Iris pigment epithelial cell (primary cell): ENCODE measurements at places on chromosomes 13 and 19.
A peak's percentile ranks its signal among the peaks of the same experiment; 100 is the strongest.

- no peak for DNase-seq
Measured at GRCh38 chr19:41624937-41625336, 1.9 kb downstream of the CEACAM4 start.

- no peak for DNase-seq
Measured at GRCh38 chr13:20473139-20473538, 52.5 kb downstream of the CRYL1 start.

DNA sequence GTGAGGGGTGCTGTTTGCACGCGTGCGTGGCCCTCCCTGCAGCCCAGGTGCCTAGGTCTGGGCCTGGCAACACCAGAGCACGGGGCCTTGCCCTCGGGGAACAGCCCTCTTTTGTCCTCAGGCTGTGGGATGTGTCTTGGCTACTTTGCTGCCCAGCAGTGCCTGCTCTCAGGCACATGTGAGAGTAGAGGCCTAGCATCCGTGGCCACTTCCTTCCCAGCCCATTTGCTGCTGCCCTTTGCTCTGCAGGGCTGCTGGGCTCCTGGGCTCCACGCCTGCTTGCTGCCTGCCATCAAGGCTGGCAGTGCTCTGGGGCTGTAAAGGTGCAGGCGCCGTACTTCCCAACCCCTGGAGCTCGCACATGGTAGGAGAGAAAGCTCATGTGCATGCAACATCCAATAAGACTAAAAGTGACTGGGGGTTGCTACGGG lies 46.6 kb downstream of the CAPN12 start:
- DNase-seq, result no peak

DNA sequence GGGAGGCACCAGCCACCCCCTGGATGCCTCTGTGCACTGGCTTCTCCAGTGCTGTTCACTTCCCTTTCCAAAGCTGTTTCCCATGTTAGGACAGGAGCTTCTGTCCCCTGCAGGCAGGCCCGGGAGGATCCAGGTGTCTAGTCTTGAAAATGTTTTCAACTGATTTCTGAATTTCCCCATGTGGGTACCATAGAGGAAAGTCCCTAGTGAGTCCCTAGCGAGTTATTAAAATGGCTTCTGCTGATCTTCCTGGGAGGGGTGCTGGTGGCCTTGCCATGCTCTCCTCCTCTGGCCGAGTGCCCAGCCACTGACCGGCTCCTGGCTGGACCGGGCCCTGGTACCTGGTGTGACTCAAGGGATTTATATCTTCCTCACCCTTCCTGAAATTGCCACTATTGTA lies 5.2 kb upstream of the ANKRD10 start:
- DNase-seq, result no peak

- no peak for DNase-seq
Measured at GRCh38 chr13:99741960-99742359, 229.6 kb downstream of the ZIC5 start.

- no peak for DNase-seq
Measured at GRCh38 chr19:35310811-35311465, 18.0 kb upstream of the CD22 start.

- no peak for DNase-seq
Measured at GRCh38 chr19:5035105-5035761, 66.3 kb downstream of the KDM4B start.

- peak; percentile 40 for DNase-seq
Measured at GRCh38 chr13:27605610-27606200, 14.6 kb downstream of the LNX2 start.

DNA sequence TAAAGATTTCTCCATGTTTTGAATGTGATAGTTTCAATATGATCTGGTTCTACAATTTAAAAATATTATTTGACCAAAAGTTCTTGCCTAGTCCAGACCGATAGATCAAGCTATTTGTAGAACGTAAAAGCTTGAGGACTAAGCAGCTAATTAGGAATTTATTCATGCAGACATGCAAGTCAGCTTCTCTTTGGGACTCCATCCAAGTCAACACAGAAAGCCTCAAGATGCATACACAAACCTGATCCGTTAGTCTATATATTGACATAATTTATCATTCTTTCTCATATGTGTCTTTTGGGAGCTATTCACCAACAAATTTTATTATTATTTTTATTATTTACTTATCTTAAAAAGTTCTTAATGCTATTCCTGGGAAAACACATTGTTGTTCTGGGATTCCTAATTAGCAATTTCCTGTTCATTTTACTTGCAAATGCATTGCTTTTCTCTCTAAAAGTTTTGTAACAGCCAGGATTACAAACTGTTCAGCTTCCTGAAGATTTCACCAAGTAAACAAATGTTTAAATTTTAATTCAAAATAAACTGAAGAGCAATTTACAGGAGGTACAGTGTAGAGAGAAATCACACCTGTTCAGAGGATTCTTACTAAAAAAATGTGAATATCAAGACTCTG lies 375.3 kb downstream of the GPC5 start:
- DNase-seq, result no peak

- DNase-seq, result peak; percentile 54
Measured at GRCh38 chr19:10543420-10544241, at the start of gene ATG4D. TSS of gene ATG4D (plus strand) at chr19:10543904. CDS start at chr19:10544091, 187 bp downstream.

- no peak for DNase-seq
Measured at GRCh38 chr13:96112936-96113335, 23.0 kb downstream of the HS6ST3 start.

DNA sequence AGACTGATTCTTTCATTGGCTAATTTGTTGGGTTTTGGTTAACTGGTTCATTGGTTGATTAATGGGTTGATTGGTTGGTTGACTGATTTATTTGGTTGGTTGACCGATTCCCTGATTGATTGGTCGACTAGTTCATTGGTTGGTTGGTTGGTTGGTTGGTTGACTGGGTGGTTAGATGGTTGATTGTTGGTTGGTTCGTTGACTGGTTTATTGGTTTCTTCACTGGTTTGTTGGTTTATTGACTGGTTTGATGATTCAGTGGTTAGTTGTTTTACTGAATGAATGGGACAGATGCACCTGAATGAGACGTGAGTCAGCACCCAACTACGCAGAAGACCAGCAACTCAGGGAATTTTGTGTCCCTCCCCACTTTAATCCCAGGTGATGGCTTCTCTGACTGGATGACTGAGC lies 2.7 kb upstream of the NUP62 start:
- DNase-seq, result no peak

DNA sequence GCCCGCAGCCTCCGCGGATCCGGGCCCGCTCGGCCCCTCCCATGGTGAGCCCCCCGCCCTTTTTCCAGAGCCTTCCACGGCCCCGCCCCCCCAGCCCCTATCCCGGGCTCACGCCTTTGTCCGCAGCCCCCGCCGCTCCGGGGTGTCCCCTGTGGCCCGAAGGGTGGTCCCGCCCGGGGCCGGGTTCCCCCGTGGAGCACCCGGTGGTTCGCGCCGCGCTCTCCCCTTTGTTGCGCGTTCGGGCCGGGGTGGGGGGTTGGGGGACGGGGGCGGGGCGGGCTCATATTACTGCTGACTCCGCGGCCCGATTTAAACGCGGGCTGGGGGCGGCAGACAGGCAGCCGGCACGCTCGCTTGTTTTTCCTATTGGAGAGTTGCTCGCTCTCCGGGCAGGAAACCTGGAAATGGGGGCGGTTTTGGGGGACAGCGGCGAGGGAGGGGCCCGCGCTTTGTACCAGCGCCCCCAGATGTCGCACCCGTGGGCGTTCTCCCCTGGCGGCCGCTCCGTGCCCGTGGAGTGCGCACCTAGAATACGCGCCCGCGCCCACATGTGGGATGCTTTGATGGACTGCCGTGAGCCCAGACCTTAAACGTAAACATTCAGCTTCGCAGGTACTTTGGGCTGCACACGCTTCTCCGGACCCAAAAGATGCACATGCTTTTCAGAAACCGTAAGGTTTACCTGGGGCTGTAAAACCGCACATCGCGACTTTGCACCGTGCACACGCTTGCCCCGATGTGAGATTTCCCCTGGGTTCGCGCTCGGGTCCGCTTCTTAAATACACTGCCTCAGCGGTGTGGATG lies 699 bp downstream of the PTOV1 start:
- DNase-seq, result no peak

DNA sequence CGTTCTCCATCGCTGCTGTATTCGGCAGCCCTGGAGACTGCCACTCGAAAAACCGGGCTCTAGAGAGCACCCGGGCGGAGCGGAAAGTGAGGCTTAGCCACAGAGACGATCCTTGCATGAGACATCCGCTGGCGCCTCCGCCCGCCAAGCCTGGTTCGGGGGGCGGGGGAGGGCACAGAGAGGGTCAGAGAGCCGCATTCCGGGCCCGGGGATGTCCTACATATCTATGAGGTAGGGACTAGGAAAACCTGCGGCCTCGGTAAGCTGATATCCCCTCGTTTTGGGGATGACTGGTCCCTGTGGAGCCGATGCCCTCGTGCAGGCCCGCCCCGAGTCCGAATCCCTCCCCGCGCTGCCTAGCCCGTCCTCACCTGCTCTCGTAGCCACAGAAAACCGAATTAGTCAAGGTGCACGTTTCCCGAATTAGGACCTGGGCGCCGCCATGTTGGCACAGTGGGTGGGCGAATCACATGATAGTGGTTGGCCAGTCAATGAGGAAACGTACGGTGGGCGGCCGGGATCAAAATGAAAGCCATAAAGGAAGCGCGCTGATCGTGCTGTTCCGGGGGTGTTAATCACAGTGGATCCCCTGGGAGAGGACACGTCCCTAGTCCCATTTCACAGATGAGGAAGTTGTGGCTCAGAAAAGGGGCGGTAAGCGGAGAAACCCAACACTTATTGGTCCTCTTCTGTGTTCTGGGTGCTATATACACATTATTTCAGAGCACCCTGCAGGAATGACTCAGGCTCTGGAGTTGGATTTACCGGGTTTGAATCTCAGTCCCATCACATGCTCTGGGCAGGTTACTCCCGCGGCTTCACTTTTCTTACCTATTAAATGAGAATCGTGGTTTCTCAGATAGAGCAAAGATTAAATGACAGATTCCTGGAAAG lies at the start of gene TRMT1:
TRMT1 (minus strand) TSS at position 459 of the 894 bp plus-strand sequence; CDS start at position 118, 341 bp downstream.
- DNase-seq, result peak; percentile 95

DNA sequence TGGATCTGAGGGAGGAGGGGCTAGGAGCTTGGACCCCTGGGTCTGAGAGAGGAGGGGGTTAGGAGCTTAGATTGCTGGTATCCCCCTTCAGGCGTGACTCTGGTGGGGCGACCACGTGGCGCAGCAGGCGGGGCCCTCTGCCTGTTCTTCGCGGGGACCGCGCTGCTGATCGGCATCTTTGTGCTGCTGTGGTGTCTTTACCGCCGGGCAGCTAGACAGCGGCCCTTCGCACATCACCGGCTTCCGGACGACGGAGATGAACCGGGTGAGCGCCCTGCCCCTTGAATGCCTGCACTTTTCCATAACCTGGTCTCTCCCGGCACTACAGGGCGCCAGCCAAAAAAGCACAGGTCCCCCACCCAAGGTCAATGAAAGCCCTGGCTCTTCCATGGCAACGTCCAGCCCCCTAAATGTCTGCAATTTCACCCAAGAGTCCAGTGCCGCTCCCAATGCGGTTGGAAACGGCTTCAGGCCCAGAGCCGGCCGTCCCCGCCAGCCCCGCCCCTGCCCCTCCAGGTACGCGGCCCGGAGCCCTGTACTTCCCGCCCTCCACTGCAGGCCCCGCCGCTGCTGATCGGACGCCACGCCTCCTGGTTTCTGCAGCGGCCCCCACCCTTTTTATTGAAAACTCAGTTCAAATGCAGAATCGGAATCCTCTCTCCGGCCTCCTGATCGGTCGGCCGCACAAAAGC lies 2.8 kb downstream of the GFY start:
- no peak for DNase-seq

GRCh38 chr13:110027470-110028240 lies 241.3 kb upstream of the IRS2 start:
- DNase-seq, result no peak

DNA sequence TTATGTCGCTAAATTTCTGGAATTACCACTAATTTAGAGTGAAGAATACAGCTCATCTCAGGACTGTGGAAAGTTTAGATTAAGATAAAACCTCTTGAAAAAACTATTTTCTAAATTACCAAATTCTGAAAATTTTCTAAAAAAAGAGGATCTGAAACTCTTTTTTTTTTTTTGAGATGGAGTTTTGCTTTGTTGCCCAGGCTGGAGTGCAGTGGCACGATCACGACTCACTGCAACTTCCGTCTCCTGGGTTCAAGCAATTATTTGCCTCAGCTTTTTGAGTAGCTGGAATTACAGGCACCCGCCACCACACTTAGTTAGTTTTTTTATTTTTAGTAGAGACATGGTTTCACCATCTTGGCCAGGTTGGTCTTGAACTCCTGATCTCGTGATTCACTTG lies 16.6 kb upstream of the ZNF253 start:
- DNase-seq, result no peak

- no peak for DNase-seq
Measured at GRCh38 chr13:21101865-21102576, 40.6 kb upstream of the LATS2 start.

DNA sequence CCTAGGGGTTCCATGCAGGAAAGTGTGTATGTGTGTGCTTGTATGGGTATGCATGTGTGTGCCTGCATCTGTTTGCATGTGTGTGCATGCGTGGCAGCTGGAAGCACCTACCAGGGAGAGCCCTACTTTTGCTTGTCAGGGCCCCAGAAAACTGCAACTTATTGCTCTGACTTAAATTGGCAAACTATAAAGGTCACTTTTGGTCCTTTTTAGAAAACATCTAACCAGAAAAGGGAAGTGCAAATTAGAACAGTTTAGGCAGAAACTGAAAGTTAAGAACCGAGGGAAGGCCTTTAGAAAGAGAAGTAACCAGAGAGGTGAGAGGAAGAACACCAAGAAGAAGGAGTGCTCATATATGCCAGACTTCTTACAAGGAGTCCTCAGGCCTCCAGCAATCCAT lies 32.5 kb downstream of the DLEU7 start:
- DNase-seq, result no peak

- no peak for DNase-seq
Measured at GRCh38 chr13:84784443-84785153, 902.3 kb upstream of the SLITRK1 start.

- DNase-seq, result no peak
Measured at GRCh38 chr19:46197314-46198070, 32.0 kb upstream of the IGFL1 start.

DNA sequence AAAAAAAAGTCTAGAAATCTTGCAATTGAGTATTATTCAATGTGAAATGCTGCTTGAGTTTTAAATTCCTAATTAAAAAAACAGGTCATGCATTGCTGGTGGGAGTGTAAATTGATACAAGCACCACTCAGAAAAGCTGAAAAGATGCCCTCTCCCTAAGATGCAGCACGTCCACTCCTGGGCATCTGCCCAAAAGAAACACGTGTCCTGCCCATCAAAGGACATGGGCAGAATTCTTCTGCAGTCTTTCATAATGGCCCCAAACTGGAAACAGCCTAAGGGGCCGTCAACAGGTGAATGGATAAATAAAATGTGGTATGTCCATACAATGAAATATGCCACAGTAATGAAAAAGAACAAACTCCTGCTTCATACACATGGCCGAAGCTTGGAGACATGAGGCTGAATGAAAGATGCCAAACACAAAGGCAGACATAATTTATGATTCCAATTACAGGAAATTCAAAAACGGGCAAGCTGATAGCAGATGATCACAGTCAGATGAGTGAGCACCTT lies 7.8 kb downstream of the POU2F2 start:
- DNase-seq, result no peak

GRCh38 chr13:97262058-97262457 lies 39.9 kb downstream of the MBNL2 start:
- DNase-seq, result no peak
